Forelimb muscle (tissue), 1 donor: ENCODE measurements at places on chromosomes 2 and 18. TPM values are rescaled to one million over a fixed set of nuclear protein-coding genes. Genes with fewer than 3 reads are reported as not detected.
A peak's percentile ranks its signal among the peaks of the same experiment; 100 is the strongest.

- DNase-seq = no peak
These were observed 30.3 kb downstream of the TANC1 start for GRCh38 chr2:158998551-158999248.

GRCh38 chr2:71647356-71647755 lies 194.0 kb downstream of the DYSF start:
- DNase-seq = no peak

GRCh38 chr2:80242355-80242910 lies 62.1 kb downstream of the LRRTM1 start:
- DNase-seq = no peak

CABLES1 gene
- 5.3 TPM for polyA plus RNA-seq

MAL gene
- polyA plus RNA-seq = 2.5 TPM

- DNase-seq = no peak
These were observed 45.0 kb downstream of the EIF5B start for GRCh38 chr2:99382143-99382542.

HOXD9 gene
- polyA plus RNA-seq = 7.6 TPM

DNA sequence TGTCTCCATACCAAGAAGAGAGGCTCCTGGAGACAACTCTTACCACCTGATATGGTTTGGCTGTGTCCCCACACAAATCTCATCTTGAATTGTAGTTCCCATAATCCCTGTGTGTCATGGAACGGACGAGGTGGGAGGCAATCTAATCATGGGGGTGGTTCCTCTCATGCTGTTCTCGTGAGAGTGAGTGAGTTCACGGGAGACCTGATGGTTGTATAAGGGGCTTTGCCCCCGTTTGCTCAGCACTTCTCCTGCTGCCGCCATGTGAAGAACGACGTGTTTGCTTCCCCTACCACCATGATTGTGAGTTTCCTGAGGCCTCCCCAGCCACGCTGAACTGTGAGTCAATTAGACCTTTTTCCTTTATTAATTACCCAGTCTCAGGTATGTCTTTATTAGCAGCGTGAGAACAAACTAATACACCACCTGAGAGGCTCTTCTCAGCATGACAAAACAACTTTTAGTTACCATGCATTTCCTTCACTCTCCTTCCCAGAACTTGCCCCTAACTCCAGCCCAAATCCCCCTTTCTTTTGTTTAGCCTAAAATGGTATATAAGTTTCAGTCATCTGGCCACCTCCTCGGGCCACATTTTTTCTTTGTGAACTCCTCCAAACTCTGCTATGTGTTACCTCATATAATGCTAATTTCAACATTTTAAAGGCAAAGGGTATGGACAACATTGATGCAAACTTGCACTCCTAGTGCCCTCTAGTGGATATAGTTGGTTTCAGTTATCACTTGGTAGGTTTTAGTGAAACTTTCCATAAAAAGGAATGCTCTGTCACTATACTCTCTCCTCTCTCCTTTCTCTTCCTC lies 58.6 kb upstream of the SLC25A52 start:
- peak; percentile 29 for DNase-seq

KCNE4 gene
- polyA plus RNA-seq = 3.9 TPM
